ENCODE measurements at places on chromosomes 3 and 15. TPM values are rescaled to one million over a fixed set of nuclear protein-coding genes. Genes with fewer than 3 reads are reported as not detected.

GRCh38 chr15:50883903-50884302 is 24.6 kb upstream of the AP4E1 start:
- no peak for DNase-seq

DNA sequence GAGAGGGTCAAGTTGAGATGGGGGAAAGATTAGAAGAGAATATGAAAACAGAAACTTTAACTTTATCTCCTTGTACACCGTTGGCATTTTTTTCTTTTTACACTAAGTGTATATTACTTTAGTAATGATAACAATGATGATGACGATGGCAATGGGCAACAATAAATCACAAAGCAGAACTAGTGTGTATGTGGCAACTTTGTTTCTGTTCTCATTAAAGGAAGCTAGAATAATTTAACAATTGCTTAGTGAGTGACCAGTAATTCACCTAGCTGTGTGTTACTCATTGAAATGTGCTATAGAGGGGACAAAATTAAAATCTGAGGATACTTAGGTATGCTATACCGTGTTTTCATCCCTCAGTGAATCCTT is 318.5 kb upstream of the TBL1XR1 start:
- no peak for DNase-seq

DNA sequence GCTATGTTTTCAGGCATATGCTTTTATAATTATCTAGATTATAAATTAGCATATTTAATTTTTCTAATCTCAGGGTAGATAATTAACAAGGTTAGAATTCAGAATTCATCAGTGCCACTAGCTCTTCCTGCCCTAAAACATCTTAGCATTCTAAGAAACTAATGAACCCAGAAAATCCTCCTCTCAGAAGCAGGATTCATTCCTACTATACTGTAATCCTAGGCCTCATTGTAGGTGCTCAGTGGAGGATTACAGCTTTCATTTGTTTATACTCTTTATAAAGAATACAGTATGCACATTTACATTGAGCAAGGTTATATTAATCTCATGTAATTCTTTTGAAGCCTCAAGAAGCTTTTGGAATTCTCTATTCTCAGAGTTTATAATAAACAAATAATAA is 20.9 kb downstream of the ACAD11 start:
- DNase-seq: no peak

DNA sequence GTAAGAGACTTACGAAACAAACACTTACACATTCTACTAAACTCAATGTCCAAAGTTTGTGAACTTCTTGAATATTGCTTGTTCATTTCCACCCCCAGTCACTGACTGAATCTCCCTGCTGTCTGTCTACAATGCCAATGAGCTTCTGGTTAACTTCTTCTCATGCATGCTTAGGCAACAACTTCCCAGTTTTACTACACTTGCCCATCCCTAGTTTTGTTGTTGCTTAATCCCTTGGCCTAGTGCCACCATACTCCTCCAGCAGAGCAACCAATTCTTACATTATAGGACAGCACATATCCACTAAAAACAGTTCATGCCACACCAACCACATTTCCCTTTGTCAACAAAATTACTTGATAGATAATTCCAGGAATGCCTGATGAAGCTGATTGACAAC is 40.9 kb upstream of the CCR2 start:
- no peak for DNase-seq

GRCh38 chr3:148214705-148215104 is 483.0 kb upstream of the AGTR1 start:
- DNase-seq: no peak

- DNase-seq: no peak
Measured at GRCh38 chr3:121660356-121661171, at the start of gene HCLS1. Gene HCLS1, minus strand, starts transcription at chr3:121660903. Its CDS starts 2,556 bp downstream, at chr3:121658347.

- DNase-seq: no peak
Measured at GRCh38 chr15:45573961-45574629, 13.1 kb upstream of the BLOC1S6 start.

- DNase-seq: no peak
Measured at GRCh38 chr15:53323191-53323590, 436.3 kb downstream of the WDR72 start.

The C3orf80 gene
- polyA plus RNA-seq: 0.34 TPM

The ZNF385D gene
- 11.8 TPM for polyA plus RNA-seq

The HCN4 gene
- polyA plus RNA-seq: 0.93 TPM

The MRAS gene
- 30.0 TPM for polyA plus RNA-seq

The RASL12 gene
- polyA plus RNA-seq: 8.1 TPM
